ENCODE measurements at places on chromosomes 4 and X.

DNA sequence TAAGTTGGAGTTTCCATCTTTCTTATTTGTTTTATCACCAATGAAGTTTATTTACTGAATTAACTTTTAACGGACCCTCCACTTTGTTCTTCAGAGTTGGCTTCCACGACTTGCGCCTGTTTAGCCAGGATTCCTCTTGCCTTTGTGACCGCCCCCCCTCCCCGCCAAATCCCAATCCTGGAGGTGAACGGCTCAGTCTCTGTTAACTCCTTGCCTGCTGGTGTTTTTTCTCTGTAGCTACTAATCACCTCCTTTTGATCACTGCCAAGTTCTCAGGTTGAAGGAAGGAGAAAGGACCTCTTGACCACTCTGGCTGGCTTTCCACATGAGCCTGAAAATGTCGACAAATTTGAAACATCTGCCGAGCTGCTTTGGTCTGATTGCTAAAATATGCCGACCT is 46.8 kb upstream of the BCOR start:
- DNase-seq: no peak

DNA sequence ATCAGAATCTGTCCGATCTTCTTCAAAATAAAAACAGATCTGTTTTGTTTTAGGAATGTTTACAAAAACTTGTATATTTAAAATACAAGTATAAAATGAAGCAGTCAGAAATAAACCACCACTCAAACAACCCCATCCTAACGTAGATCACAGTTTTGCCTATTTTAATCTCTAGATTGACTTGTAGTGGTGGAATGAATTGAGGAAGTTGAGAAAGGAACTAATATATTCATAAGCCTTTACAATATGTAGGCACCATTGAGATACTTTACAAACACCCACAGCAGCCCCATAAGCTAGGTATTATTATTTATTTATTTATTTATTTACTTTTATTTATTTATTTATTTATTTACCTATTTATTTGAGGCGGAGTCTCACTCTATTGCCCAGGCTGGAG is 52.3 kb upstream of the KLF3 start:
- no peak for DNase-seq

DNA sequence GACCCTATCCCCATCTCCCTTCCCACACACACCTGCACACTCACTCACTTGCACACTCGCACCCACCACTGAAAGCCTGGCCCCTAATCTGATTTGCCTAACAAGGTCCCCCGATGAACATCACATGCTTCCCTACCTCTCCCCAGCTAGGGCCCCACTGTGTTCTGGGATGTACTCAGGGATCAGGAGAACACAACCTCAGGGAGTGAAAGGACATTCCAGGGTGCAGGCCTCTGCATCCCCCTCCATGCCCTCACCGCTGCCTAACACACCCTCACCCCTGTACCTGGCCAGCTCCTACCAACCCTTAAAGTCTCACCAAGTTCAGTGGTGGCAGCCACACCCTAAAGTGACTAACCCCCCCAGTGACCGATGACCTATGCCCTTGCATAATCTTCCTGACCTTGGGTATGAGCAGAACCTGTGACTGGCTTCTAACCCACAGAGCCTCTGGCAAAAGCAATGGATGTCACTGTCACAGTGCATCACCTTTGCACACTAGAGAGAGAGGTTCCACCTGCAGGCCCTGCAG is 2.4 kb upstream of the AFAP1 start:
- DNase-seq: no peak

DNA sequence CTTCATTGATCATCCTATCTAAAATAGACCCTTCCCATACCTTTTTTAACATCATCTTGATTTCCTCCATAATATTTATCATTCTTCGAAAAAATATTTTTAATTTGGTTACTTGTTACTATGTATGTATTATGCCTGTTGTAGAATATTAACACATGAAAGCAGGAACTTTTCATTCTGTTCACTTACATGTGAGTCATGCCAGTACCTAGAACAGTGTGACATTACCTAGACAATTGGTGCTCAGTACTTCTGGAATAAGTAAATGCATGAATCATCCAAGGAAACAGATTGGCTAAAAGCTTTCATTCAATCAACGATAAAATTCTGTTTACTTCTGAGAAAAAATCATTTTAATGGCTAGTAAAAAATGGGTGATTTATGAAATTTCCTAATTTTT is 76.4 kb downstream of the CXXC4 start:
- DNase-seq: no peak

- no peak for DNase-seq
Measured at GRCh38 chrX:41019041-41019392, 66.2 kb upstream of the USP9X start.

All from transverse colon (tissue), 4 donors.